ENCODE measurements at places on chromosomes 1 and 21. TPM values are rescaled to one million over a fixed set of nuclear protein-coding genes. Genes with fewer than 3 reads are reported as not detected.

- peak; percentile 19 for DNase-seq
These were observed 117.1 kb downstream of the FOXD2 start for GRCh38 chr1:47554901-47555300.

DNA sequence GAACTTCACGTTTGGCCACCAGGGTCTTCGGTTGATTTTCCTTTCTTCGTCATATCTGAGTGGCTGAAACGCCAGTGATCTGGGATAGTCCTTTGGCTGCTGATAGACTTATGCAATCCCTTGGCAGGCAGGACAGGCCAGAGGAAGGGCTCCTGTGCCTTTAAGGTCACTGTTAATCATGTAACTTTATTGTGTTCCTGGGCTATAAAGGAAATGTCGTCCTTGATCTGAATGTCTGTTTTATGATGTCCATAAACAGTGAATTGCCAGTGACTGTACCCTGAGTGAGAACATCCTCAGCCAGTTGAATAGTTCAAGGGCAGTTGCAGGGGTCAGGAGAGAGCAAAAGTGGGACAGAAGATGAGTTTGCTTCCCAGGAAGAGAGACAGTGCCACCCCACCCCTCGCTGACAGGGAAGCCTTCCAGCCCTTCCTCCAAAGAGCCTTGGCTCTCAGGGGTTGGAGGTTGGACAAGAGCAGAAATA, 68.0 kb downstream of the PDE9A start:
- DNase-seq: no peak

The C1orf87 gene
- total RNA-seq: not detected

The FCRLB gene
- total RNA-seq: 2.7 TPM

The IQCC gene
- total RNA-seq: 0.45 TPM

Data from A172 (cell line).